Gastrocnemius medialis (tissue), 4 donors: ENCODE measurements at places on chromosomes 2 and 18.

DNA sequence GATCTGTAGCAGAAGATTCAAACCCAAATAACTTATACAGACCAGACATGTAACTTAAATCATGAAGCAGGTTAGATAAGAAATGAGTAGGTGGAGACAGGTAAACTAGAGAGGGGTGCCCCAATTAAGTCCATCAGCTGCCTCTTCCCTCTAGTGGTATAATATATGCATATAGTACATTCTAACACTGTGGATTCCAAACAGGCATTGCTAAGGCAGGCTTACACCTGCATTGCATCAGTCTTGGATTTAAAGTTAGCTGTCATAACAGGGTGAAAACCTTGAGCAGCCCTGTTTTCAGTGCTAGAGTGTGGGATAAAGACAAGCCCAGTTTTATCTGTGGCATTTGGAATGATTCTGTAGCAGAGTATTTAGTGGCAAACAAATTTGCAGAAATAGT is 63.4 kb downstream of the NYAP2 start:
- no peak for DNase-seq

DNA sequence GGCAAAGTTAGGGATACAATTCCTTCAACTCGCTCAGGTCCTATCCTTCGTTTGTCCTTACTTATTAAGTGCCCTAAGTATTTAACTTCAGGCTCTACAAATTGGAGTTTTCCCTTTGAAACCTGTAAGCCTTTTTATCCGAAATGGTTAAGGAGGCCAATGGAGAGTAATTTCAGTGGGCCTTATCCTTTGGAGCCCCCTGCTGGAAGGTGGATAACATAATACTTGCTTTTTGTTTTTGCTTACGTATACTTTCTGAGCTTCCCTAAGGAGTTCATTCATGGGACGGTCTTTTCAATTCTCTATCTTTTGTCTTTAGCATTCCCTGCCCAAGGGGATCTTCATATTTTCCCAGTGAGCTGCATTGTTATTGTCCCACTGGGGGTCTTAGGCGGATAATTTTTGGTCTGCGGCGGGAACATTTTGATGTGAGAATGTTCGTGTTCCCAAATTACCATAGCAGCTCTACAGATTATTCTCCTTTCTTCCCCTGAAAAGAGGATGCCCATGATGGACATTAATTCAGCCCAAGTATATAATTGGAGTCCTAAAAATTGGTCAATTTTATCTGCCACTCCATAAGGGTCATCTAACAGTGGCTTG is 34.4 kb upstream of the TRAPPC8 start:
- peak; percentile 10 for DNase-seq

DNA sequence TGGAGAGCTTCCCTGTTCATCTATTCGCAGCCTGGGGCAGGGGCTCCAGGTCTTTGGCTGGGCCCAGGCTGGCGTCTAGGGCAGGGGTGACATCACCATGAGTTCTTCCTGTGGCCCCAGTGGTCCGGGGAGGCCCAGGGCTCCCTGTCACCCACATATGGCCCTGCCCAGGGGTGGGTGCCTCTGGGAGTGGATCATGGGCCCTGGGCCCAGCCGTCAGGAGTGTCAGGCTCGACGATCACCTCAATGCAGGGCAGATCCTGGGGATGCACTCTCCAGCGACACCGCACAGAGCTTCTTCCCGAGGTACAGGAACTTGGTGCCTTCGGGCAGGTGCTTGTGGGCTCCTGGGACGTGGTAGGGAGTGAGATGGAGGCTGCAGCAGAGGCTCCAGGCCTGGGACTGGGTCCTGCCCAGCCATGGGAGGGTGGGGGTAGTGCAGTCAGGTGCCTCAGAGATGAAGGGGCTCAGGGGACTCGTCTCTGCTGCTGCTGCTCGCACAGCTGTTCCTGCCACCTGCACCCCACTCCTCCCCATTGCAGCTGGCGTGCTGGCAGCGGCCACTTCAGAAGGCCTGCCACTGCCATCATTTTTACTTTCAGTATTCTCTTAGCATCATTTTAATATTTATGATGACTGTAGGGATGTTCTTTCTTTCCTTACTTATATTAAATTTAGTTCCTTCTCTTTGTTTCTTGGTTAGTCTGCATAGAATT is 196.0 kb upstream of the VRK2 start:
- no peak for DNase-seq

DNA sequence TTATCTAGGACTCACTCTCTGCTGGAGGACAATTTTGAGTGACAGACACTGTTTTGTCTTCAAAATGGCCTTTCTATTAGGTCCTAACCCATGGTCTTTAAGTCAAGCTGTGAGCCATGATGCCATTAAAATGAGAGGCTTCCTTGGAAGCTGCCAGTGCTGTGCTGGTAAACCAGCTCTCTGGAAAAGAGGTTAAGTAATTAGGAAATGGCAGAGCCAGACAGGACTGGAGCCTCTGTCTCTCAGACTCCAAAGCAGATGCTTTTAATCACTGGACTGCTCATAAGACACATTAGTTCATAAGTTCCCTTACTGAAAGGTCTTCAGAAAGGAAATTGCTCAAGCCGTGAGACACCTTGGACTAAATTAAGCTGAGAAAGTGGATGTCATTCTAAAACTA is 25.8 kb upstream of the LHCGR start:
- DNase-seq: no peak

- DNase-seq: peak; percentile 67
These were observed 231.5 kb downstream of the PRKCE start for GRCh38 chr2:45882707-45883602.

DNA sequence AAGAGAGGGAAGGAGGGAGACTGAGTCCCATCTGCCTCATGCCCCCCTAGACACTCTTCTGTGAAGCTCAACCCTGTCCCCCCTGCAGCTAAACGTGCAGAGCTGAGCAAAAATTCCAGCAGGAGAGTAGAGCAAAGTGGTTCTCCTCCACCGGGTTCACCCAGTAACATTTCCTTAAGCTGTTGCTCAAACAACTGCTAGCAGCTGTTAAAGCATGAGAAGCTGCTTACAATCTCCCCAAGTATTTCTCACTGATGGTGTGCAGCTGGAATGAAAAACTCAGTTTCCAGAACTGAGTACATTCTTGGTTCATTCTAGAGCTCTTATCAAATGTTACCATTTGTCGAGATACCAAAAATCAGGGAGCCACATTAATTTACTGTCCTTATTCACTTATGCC is 92.3 kb downstream of the STK39 start:
- DNase-seq: no peak

GRCh38 chr2:20745924-20746555 is 76.9 kb downstream of the LDAH start:
- DNase-seq: no peak

DNA sequence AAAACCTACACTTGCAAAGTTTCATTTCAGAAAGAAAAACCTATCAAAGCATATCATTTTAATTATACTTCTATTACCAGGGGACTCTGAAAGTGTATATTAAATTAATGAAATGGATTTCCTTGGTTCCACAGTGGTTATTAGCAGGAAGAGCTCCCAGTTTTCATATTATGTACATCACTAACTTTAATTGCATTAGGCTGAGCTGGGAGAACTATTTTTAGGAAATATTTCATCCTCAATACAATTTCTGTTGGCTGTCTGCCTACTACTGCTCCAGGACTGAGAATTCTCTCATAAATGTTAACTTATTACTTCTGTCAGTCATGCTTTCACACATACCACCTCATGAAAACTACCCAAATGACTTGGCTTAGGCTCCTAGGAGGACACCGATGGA is 301.4 kb downstream of the CMPK2 start:
- no peak for DNase-seq

GRCh38 chr2:29990129-29990528 is 68.7 kb upstream of the ALK start:
- no peak for DNase-seq
